NCI-H524 treated with DMSO at 0.1 percent for 48 hours (cell line): ENCODE measurements at places on chromosomes 16 and 17.

DNA sequence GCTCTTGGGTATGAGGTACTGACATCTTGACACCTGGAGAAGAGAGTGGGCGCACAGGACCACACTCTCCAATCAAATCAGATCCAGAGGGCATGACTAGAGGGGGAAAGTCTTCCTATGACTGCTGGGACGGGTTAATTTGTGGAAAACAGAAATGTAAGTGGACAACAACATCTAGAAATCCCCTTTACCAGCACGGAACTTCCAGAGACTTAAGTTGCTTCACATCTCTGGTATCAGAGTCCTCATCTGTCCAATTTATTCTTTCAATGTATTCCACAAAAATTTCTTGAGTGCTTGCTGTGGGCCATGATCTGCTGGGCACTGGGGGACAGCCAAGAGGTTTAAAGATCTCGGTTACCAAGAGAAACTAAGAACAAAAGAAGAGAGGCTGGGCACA lies 159.2 kb downstream of the COPRS start:
- DNase-seq, result no peak

DNA sequence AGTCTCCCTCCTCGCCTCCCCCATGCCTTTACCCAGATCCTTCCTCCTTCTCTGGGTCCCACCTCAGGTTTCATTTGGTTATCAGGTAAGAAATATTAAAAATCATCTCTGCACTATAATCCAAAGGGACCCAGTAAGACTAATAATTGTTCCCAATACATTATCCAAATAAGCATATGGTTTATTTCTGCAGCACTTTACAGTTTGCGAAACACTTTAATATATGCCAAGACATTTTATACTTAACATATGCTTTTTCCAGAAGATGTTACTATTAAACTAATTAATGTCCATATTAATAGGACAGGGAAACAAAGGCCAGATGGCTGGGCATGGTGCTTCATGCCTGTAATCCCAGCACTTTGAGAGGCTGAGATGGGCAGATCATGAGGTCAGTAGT lies 33.3 kb downstream of the CD300LF start:
- DNase-seq, result peak; percentile 55

GRCh38 chr16:85880861-85881260 lies 18.1 kb upstream of the IRF8 start:
- no peak for DNase-seq

DNA sequence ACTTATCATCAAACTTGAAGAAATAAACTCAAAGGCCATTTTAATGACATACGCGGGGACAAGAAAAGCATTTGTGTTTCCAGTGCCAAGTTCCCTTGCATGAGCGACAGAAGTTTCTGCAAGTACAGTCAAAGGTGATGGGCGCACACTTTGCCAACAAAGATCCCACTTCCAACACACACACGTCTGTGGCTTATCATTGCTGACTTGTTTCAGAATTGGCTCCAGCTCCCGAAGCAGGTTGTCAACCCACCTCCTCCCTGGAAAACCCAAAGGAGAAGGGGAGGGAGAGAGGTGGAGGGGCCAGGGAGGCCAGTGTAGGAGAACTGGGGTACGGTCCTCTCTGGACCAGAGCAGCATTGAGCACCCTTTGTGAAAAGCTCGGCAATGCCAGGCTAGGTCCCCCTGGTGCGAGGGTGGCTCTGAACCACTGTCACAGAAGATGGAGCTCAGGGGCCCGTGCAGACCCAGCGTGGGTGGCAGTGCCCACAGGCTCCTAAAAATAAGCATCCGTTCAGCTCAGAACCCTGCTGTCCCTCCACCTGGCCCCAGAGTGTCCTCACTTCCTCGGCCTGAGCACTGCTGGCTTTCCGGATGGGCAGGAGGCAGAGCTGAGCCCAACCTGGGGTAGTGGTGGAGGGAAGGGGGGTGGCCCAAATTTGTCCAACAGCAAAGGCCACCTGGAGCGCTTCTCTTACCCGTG lies 33.2 kb downstream of the RBFOX3 start:
- DNase-seq, result no peak

DNA sequence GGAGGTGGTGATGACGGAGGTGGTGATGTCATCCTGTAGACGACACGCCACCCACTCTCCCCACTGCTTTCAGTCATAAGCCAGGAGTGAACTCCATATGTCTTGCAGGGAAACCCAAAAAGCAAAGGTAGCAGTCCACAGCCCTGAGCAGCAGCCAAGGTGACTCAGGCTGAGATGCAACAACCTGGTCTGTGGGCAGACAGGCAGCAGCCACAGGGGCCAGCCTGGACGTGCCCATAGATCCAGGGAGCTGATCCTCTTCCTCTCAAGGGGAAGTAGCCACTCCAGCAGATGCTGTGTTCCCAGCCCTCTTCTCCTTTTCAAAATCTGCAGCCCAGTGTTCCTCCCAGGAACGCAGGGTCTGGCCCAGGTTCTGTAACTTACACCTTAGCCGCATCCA lies 17.3 kb upstream of the CIITA start:
- DNase-seq, result no peak

DNA sequence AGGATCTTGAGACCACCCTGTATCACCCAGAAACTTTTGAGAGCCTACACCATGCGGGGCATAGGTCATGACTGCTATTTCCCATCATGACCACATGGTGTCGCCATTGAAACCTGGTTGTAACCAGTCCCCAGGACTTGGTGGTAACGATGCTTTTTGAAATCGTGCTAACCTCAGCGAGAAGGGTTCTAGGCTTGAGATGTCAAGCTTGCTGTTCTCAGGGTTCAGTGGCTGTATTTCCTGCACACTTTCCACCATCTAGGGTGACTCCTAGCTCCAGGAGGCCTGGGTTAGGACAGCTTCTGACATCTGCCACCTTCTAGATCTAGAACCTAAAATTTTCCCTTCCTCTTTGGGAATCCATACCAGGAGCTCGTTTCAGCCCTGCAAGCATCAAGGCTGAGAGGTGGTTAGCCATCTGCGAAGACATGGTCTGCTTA lies 13.0 kb upstream of the SPNS3 start:
- DNase-seq, result peak; percentile 21
